DMS153 (cell line): ENCODE measurements at places on chromosomes 16 and 17.

- DNase-seq = no peak
These were observed 1.6 kb upstream of the CCL13 start for GRCh38 chr17:34354637-34355036.

GRCh38 chr17:33370401-33370800 lies 77.3 kb upstream of the ASIC2 start:
- DNase-seq = no peak

DNA sequence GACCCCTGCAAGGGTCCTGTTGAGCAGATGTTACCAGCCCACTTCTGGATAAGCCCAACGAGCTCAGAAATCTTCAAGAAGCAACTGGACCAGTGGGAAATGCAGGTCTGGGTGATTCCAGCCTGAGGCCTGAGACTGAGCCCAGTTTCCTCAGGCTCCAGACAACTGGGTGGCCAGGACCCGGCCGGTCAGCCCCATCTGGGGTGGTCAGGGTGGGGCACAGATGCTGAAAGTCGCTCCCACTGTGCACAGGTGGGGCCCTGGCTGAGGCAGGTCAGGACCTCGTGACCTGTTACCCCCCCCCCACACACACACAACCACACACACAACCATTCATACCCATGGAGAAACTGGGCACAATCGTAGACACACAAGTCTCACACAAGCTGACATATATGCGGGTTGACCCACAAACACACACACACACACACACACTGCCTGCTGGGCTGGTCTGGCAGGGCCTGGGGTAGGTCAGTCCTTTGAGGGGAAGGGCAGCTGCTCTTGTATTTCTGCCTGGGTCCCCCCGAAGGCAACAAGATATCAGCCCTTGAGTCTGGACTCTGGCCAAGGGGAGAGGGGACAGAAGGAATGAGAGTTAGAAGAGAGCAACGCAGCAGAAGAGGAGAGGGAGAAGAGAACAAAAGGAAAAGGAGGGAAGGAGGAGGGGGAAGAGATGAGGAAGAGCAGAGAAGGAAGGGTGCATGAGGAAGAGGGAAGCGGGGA lies 99.0 kb upstream of the CDH5 start:
- no peak for DNase-seq

DNA sequence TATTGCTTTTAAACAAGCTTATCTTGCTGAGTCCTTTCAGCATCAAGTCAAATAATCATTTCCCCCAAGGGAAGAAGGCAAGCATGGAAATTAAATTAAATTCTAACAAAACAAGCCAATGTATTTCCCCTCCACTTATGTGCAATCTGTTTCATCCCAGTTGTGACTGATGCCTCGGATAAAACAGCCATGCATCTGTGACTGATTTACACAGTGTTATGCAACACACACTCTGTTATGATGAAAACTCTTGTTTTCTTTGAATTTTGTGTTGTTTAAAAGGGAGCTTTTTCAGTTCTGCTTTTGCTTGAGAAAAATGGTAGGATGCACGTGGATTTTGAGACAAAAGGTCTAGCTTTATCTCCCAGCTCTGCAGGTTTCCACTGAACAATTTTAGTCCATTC lies 32.6 kb downstream of the TMEM100 start:
- no peak for DNase-seq

DNA sequence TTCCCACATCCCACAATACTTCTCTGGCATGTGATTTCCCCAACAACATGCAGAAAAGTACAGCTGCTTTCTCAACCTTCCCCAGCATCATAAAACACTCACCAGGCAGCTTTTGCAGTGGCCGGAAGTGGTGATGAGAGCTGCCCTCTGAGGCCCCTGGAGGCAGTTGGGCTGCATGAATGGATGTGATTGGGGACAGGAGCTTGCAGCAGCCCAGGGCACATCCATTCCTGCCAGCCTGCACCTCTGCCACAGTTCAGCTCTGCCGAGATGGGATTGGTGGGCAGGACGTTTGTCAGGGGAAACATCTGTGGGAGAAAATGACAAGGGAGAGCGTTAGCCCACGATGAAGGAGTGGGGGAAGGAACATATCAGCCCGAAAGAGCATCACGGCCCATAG lies 19.8 kb downstream of the NUBP1 start:
- DNase-seq = no peak

DNA sequence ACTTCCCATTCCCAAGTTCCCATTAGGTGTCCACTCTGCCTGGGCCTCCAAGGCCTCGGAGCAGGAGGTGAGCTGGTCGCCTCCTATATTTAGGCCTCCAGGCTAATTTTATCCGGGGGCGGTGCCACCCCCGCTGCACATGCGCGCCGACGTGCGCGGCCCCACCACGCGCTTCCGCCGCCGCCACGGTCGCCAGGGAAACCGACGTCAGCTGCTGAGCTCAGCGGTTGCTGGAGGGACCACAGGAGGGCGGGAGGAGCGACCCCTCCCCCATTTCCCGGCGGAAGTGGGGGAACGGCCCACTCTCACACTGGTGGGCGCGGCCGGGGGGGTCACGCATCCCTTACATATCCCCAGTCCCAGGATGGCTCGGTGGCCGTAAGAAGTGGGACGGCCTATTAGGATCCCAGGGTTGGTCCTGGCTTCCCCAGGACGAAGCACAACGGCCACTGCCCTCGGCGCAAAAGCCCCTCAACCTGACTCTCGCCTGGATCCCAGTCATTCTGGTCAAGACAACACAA lies 1.0 kb downstream of the PER1 start:
- peak; percentile 14 for DNase-seq

DNA sequence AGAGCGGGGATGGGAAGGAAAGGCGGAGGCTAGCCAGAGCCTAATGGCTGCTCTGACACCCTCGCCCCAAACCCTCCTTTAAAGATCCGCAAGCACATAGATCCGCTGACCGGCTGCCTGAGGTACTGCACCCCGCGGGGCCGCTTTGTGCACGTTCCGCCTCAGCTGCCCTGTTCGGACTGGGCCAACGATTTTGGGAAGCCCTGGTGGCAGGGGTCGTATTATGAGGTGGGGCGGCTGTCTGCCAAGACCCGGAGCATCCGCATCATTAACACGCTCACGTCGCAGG lies 663 bp downstream of the CYB5D1 start:
- DNase-seq = no peak

DNA sequence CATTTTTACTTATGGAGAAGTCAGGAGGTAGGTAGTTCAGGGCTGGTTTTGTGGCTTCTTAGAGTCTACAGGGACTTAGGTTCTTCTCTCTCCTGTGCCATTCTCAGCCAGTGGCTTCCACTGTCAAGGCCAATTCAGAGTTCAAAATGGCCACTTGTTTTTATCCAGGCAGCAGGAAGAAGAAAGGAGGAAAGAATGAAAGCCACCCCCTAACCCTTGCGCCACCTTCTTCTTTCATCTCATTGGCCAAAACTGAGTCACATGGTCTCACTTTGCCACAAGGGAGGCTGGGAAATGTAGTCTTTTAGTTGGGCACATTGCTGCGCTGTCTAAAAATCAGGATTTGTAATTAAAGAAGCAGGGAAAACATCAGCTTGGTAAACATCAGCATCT lies 60.8 kb upstream of the MED9 start:
- peak; percentile 82 for DNase-seq

GRCh38 chr17:78903101-78903779 lies at the start of gene CEP295NL:
Gene CEP295NL (minus strand): TSS chr17:78903201. CDS start chr17:78901828, 1,373 bp downstream.
- no peak for DNase-seq

DNA sequence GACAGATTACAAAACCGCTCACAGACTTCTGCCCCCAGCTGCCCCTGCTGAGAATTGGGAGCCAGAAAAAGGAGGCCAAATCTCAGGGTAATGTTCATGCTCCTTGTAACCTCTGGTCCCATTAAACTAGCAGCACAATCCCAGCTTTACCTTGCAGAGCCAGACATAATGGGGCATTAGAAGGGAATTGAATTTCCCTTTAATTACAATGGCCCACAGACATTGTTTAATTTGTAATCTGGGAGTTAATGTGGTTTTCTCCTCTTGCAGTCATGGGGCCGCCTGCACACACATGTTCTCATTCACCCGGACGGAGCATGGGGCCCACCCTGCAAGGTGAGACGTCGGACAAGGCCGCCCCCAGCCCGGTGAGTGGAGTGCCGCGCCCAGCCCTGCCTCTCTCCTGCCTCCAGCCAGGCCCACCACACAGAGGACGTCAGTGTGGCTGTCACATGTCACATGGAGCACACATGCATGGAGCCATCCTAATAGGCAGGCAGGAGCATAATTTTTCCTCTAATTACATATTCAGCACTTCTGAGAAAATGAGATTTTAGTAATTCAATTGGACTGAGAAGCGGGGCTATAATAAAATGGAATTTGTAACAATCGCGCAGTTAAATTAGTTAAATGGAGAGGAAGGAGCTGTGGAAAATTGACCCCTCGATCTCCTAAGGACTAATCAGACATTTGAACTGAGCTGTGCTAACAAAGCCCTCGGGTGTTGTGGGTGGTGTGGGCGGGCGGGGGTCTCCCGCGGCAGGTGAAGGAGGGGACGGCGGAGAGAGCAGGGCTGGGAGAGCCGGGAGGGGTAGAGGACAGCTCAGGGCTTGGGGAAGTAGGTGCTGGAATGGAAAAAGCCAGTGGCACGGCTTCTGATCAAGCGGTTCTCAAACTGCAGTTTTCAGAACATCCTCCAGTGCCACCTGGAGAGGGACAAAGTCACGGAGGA lies 87.7 kb downstream of the ENGASE start:
- DNase-seq = no peak

GRCh38 chr16:22797551-22797950 lies 16.4 kb upstream of the HS3ST2 start:
- DNase-seq = no peak

DNA sequence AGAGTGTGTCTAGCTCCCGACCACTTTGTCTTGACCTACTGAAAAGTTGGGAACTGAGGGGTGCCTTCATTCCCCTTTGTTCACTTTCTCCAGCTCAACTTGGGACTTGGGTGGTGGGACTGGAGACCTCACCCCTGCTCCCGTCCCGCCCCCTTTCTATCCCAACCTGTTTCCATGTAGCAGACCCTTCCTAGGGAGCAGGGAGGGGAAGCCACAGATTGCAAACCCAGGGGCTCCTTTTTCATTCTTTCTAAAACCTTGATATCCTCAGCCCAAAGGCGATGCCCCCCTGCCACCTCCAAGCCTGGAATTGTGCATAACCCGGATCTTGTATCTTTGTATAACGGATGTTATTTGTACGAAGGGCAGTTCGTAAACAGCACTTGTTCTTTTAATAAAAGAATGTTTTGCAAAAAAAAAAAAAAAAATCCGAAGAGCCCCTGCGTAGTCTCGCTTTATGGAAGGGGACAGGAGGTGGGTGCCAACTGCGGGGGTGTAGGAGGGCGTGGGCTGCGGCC lies 714 bp upstream of the CISD3 start:
- DNase-seq = no peak

DNA sequence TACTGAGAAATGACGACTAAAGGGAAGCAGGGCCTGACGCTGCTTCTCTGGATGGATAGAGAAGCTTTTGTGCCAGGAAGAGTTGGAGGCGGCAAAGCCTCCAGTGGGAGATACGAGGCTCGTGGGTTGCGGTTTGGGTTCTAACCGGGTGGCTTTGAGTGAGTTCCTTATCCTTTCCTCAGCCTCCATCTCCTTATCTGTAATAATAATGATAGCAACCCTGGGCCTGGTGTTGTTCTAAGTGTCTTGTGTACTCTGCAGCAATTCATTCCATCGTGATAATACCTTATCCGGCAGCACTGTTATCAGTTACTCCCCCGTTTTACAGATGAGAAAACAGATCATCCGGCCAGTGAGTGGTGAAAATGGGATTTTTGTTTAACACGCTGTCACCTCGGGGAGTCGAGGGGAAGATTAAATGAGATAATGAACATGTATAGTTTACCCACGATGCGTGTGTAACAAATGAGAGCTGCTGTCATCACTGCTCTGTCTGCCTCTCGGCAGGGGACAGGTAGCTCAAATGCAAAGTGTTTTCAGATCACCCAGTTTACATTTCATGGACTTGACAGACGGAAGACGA lies 52.0 kb upstream of the LHX1 start:
- no peak for DNase-seq

DNA sequence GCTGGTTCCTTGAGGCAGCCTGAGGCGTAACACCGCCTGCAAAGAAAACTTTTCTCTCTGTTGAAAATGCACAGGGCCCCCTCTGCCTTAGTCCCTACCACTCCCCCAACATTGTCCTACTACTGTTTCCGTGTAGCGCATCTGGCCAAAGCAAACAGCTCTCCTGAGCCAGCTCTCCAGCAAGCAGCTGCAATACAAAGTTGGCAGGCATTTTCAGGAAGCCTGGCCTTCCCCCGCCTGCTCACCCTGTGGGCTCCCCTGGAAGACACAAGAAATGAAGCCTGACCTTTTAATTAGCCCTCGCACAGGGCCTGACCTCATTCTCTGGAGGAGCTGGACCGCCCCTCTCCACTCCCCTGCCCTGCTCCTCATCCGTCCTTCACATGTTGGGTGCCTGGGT lies 66.7 kb downstream of the SOX9 start:
- peak; percentile 66 for DNase-seq

GRCh38 chr16:28309811-28310311 lies 17.5 kb downstream of the SBK1 start:
- DNase-seq = no peak

- DNase-seq = no peak
These were observed 9.5 kb downstream of the TXNL4B start for GRCh38 chr16:72083778-72084404.

DNA sequence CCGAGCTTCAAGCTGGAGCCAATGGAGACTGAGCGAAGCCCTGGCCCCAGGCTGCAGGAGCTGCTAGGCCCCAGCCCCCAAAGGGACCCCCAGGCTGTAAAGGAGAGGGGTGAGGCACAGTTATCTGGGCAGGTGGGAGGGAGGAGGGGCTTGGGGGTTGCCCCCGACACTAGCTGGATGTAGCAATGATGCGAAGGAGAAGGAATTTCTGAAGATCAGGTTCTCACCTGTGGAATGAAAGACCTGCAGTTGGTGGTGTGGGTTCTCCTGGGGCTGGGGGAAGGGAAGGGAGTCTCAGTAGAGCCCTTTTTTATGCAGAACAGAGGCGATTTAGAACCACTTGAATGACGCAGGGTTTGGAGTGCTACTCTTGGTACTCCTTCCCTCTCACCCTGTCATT lies 1.8 kb downstream of the ZNF263 start:
- no peak for DNase-seq

- peak; percentile 36 for DNase-seq
These were observed 19.3 kb downstream of the ANKFN1 start for GRCh38 chr17:56172517-56172982.

- DNase-seq = no peak
These were observed 426.8 kb downstream of the HS3ST4 start for GRCh38 chr16:26118575-26118974.

GRCh38 chr17:61149862-61150362 lies 249.7 kb upstream of the TBX2 start:
- peak; percentile 77 for DNase-seq

GRCh38 chr16:50841081-50841886 lies 99.4 kb downstream of the CYLD start:
- no peak for DNase-seq
